Activated naive CD4-positive, alpha-beta T cell (primary cell): ENCODE measurements at places on chromosomes 1 and 21.

DNA sequence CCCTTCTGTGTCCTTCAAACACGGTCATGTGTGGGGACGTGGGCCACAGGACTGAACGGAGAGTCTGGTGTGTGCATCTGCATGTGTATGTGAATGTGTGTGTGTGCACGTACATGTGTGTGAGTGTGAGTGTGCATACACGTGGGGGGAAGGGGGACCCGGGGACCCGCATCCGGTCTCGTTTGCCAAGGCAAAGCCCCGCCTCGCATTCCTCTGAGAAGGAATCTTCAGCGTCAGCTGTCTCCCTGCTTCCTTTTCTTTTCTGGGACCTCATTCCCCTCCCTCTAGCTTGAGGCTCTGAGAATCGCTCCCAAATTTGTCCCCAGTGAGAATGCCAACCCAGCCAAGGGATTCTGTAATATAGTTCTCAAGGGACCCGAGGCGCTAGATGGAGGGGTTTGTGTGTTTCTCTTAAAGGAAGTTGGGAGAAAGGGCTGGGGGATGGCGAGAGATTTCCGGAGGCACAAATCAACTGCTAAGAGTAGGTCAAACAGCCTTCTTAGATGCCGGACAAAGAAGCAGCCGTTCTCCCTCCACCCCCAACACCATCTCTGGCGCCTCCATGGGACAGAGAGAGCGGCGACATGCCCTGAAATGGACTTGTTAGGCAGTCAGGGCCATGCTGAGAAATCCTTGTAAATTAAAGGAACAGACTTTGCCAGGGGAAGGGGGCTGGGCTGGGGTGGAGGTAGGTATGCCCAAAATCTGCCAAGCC is 6.6 kb downstream of the IFFO2 start:
- no peak for DNase-seq

GRCh38 chr1:18145851-18146618 is 38.4 kb downstream of the IGSF21 start:
- no peak for DNase-seq

DNA sequence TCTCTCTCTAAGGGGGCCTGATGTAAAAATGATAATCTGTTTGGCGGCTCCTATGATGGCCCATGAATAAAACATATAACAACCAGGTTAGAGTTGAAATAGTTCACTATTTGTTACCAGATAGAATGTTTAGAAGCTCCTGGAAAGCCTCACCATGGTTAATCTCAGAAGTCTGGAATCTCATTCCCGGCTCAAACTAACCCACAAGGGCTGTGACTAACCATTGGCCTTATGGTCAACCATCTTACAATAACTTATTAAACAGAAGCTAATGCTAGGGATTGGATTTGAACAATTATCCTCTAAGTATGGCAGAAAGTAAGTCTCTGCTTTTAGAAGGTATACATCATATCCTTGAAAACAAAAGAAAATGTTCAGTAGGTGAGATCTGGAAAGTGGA is 134.1 kb upstream of the ADGRL2 start:
- DNase-seq = no peak

GRCh38 chr1:155759966-155760630 is 71.2 kb downstream of the DAP3 start:
- DNase-seq = no peak

- DNase-seq = no peak
These were observed 119.1 kb upstream of the GRIK3 start for GRCh38 chr1:37153116-37154100.

DNA sequence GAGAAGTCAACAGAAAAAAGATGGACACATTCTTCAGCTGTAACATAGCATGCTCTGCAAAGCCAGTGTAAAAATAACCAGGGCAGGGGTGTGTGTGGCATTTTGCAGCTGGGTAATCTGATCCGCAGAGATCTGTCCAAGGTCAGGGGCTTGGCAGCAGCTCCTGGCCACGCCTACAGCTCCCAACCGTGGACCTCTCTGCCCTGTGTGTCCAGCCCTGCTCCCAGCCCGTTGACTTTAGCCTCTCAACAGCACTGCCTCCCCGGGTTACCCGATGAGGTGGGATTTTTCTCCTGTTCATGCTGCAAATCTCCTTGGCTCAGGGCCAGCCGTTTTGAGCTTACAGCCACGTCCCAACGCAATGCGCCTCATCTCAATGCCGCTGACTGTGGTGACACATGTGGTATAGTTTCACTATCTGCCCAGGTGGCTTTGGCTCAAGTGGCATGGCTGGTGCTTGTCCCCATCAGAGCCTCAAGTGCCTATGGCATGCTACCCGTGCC is 68.1 kb downstream of the VWA5B1 start:
- DNase-seq = no peak

DNA sequence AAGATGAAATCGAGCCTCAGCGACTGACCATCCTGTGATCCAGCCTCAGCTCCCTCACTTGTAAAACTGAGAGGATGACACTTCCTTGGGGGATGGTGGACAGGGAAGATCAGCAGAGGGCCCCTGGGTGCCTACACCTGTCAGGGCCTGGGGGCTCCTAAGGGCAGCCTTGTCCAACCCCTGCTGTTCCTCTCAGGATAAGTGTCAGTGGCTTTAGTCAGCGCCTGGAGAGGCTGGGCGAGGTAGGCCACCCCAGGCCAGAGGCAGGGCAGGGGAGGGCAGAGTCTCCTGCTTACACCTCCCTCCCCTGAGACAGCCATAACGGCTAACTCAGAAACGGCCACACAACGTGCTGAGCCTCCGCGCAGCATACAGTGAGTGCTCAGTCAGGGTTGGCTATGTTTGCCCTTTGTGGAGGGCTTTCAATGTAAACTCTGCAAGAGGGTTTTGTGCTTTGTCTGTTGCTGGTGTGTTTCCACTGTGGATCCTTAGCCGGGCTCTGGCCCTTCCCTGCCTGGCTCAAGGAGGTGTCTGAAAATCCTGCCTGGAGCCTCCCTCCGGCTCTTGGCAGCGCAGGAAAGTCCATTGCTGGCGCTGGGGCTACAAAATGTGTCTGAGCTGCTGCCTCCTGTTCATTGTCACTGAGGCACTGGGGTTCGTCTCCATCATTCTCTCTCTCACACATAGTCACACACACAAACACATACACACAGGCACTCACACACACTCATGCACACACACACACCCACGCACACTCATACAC is 588.4 kb downstream of the PTPRU start:
- no peak for DNase-seq

GRCh38 chr1:76330991-76331603 is 256.6 kb downstream of the ST6GALNAC3 start:
- no peak for DNase-seq

- no peak for DNase-seq
These were observed at the start of gene GNG4 for GRCh38 chr1:235649368-235650163. GNG4 (minus strand) TSS chr1:235649784; CDS start chr1:235583838, 65,946 bp downstream.

GRCh38 chr1:24392982-24393650 is 20.5 kb downstream of the STPG1 start:
- DNase-seq = no peak

DNA sequence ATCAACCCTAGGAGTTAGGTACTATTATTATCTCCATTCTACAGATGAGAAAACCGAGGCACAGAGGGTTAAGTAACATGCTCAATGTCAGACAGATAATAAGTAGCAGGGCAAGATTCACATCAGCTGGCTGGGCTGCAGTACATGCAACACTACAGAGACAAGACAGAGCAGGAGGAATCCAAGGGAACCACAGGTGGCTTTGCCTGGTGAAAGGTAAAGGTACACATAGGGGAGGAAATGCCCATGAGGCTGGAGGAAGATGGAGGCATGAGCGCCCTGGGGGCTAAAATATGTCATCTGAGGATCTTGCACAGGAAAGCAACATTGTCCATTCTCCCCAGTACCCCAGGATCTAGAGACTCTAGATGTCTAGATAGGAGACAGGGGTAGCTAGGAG is 8.4 kb downstream of the ZBTB21 start:
- no peak for DNase-seq

GRCh38 chr1:30191154-30191702 is 532.2 kb downstream of the MATN1 start:
- DNase-seq = no peak

DNA sequence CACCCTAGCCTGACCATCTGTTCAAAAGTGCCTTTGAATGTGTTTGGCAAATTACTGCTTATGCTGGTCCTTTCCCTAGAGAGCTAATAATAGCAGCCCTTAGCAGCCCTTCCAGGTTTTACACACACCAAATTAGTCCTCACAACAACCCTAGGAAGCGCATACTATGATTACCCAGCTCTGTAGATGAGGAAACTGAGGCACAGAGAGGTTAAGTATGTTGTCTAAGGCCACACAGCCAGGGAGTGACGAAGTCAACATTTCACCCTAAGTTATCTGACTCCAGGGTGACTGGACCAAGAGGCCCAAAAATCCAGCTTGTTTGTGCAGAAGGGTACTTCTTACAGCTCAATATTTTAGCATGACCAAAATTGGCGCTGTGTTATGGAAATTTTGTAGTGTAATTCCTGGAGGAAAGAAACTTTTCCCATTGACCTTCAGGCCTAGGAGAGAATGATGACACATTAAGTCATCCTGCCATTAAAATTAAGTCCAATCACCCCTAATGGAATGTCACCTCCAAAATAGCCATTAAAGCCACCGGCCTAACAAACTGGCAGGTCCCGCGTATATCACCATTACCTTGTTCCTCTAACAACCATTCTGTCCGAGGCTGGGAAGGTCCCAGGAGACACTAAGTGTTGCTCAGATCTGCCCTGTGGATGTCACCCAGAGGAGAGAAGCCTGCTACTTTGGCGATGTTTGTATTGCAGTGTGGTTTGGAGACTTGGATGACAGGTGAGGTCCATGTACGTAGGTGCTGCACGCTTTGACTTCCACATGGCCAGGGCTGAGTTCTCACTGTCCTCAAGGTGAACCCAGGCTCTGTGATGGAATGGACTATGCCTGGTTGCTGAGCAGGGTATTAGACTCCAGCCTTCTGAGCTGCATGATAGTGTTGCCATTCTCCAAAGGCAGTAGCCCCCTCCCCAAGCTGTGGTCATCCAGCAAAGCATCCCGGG is 258.3 kb downstream of the TOMM20 start:
- no peak for DNase-seq

DNA sequence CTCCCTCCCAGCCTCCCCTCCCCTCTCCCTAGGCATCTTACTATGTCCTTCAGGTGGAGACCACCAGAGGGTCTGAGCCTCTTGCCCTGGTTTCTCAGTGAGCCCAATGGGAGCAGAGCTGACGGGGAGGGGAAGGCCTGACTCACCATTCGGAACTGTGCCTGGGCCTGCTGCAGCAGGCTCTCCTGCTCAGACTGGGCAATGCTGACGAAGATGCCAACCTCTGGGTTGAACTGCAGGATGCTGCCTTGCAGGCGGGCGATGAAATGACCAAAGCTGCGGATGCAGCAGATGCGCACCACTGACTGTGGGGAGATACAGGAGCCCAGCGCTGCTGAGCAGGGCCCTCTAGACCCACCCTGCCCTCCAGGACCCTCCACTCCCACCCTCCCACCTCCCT is 11.0 kb upstream of the PAQR6 start:
- DNase-seq = no peak

- DNase-seq = no peak
These were observed 74.3 kb upstream of the FAM3B start for GRCh38 chr21:41242238-41242829.

DNA sequence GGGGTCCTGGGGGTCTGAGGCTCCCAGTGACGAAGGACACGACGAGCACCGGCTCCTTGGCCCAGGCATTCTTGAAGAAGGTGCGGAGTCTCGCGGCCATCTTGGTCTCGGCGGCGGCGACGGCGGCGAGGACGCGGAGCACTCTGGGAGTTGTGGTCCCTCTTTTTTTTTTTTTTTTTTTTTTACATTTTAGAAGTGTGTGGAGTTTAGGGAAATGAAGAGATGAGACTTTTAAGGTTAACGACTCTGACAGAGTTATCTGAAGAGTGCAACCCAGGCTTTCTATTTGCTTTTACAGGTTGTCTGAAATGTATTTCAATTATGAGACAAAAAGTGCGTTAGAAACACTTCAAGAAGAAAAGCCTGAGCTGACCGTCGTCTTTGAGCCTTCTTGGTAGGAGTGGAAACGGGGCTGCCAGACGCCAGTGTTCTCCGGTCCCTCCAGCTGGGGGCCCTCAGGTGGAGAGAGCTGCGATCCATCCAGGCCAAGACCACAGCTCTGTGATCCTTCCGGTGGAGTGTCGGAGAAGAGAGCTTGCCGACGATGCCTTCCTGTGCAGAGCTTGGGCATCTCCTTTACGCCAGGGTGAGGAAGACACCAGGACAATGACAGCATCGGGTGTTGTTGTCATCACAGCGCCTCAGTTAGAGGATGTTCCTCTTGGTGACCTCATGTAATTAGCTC is 9.7 kb downstream of the OR2B11 start:
- DNase-seq = no peak

DNA sequence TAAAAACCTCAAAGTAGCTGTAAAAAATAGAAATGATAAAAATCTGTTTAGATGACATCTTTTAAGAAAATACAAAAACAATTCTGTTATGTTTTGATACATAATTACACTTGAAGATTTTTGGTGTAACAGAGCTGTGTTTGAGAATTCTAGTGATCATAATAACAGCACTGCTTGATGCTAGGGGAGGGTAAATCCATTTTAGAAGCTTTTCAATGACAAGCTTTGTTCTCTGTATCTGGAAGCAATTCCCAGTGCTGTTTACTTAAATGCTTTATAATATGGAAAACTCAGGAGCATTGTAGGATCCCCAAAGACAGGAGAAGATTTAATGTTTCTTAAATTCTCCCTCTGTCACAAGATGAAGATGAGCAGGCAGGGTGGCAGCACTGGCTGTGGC is 359.3 kb downstream of the PDE4B start:
- no peak for DNase-seq

- no peak for DNase-seq
These were observed 99.5 kb downstream of the CC2D1B start for GRCh38 chr1:52266507-52266906.

GRCh38 chr1:166384948-166385347 is 218.1 kb upstream of the FAM78B start:
- no peak for DNase-seq

DNA sequence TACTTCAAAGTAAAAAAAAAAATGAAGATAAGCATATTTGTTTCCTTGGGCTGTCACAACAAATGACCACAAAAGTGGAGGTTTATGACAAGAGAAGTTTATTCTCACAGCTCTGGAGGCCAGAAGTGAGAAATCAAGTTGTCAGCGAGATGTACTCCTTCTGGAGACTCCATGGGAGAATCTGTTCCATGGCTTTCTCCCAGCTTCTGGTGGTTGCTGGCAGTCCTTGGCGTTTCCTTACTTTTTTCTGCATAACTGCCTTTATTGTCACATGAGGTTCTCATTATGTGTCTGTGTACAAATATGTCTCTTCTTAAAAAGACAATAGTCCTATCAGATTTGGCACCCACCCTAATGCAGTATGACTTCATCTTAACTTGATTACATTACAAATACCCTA is 398.3 kb downstream of the KCNT2 start:
- DNase-seq = no peak

DNA sequence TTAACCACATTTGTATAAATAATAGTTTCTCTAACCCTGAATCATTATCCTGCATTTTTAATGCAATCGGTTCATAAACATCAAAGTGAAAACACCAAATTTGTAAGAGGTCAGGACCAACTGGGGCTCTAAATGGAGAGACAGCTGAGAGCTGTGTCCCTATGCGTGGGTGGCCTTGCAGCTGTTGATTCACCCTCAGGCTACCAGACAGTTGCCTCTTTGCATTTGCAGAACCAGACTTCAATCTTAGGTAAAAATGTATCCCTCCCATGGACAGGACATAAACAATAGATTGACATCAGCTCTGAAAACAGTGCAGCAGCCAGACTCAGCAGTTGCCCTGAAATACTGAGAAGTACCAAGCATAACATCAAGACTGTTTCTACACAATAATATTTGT is 8.8 kb upstream of the TGFB2 start:
- no peak for DNase-seq

- DNase-seq = no peak
These were observed 7.1 kb downstream of the CHRNB2 start for GRCh38 chr1:154574716-154575115.

- no peak for DNase-seq
These were observed 79.5 kb upstream of the SLC45A1 start for GRCh38 chr1:8238141-8239038.
